Renal pelvis (tissue), 12 donors: ENCODE measurements at places on chromosomes 1 and 21. TPM values are rescaled to one million over a fixed set of nuclear protein-coding genes. Genes with fewer than 3 reads are reported as not detected.

DNA sequence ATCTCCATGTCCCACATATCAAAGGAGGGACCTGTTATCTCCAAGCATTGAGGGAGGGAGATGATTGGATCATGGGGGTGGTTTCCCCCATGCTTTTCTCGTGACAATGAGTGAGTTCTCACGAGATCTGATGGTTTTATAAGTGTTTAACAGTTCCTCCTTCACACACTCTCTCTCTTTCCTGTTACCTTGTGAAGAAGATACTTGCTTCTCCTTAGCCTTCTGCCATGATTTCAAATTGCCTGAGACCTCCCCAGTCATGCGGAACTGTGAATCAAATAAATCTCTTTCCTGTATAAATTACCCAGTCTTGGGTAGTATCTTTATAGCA lies 91.6 kb downstream of the DDAH1 start:
- DNase-seq, result no peak

DNA sequence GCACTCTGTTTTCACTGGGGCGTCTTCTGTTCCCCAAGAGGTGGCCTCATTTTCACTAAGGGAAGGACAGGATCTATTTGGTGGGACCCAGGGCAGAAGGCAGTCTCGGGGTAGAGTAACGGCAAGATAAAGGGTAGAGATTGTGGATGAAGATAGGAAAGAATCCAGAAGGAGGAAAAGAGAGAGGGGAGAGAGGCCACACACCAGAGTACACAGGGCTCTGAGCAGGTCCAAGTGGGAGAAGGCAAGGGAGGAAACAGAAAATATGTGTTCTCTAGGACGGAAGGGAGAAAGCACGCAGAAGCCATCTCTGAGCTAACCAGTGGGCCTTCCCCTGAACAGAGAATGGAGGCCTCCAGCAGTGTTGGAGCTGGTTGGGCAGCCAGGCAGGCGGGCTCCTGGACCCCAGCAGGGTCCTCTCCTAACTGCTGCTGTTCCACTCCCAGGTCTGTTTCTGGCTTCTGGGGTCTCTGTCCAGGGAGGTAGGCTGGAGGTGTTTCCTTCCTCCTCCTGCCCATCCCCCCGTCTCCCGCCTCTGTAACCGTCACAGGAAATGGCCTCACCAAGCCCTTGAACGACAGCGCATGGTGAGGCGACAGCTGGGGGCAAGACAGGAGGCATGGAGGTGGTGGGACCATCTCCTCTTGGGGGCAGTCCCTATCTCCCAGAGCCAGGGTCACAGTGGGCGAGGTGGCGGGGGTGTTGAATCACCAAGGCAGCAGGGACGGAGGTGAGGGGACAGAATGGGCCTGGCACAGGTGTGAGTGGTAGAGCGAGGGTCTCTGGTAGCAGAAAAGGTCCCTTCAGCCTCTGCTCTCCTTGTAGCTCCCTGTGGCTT lies 649 bp downstream of the PTPN7 start:
- no peak for DNase-seq

- no peak for DNase-seq
These were observed 34.9 kb downstream of the PTGFRN start for GRCh38 chr1:116944613-116945012.

DNA sequence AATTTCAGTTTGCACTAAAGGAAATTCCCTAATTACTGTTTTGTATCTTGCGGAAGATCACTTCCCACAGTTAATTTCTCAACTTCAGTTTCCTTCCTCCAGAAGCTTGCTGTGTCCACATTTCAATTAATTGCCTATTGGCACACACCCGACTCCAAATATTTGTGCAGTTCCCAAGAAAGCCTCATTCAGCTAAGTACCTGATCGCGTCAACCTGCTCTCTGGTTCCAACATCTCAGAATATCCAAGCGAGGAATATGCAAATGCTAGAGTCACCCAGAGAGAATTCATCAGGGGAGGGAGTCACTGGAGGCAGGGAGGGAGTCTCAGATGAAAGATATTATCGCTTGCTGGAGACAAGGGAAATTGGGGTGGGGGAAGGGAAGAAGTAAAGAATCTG lies 351.3 kb downstream of the RRAGC start:
- no peak for DNase-seq

DNA sequence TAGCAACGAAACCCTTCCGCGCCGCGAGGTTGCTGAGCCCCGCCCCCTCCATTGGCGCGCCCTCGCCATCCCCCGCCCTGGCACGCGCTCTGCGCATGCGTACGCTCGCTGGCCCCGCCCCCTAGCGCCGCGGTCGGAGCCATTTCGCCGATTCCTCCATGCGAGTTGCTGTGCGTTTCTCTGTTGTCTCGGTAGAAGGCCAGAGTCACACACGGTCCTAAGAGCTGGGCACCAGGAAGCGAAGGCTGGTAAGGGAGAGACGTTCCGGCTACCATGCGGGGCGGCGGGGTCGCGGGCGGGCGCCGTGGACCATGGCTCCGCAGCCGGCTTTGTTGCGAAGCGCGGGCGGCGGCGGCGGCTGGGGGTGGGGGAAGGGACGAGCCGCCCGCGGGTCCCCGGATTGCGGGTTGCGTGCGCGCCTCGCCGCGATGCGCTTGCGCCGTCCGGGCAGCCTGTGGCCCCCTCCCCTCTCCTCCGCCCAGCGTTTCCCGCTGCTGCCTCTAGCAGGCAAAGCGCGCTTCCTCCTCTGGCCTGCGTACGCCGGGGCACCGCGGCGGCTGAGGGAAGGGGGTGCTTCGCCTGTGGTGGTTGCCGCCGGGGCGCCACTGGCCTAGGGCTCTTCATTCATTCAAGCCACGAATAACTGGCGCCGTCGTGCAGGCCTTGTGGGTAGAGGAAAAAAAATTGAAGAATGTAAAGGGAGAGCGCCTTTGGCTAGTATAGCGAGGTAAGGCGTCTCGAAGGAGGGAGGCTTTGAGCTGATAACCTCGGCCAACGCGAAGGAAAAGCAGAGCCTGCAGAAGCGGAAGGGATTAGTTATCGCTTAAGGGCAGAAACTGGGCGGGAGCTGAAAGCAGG lies at the start of gene DHX9:
Gene DHX9 (plus strand): TSS at position 139 of the 858 bp plus-strand sequence. CDS start 3,220 bp downstream, outside the sequence.
- DNase-seq, result peak; percentile 90

GRCh38 chr1:246199086-246199645 lies 307.9 kb downstream of the SMYD3 start:
- DNase-seq, result no peak

DNA sequence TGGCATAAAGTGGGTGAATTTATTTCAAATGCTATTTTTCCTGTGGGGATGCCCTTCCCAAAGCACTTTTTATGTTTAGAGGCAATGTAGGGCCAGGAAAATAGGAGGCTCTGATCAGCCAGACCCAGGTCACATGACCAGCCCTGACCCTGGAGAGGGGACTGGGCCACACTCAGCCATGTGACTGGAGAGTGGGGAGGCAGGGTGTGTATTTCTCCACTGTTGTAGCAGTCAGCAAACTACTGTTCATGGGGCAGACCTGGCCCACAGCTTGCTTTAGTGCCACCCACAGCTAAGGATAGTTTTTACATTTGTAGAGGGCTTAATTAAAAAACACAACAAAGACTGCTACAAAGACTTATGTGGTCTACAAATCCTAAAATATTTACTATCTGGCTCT lies 153.8 kb downstream of the ACTL8 start:
- no peak for DNase-seq

- DNase-seq, result no peak
These were observed 64.1 kb upstream of the LRP8 start for GRCh38 chr1:53391982-53392381.

- no peak for DNase-seq
These were observed 17.8 kb upstream of the SLAMF1 start for GRCh38 chr1:160664573-160665051.

GRCh38 chr1:66290761-66291530 lies 243.0 kb upstream of the SGIP1 start:
- no peak for DNase-seq

GRCh38 chr1:19096036-19096833 lies 113.8 kb downstream of the UBR4 start:
- no peak for DNase-seq

DNA sequence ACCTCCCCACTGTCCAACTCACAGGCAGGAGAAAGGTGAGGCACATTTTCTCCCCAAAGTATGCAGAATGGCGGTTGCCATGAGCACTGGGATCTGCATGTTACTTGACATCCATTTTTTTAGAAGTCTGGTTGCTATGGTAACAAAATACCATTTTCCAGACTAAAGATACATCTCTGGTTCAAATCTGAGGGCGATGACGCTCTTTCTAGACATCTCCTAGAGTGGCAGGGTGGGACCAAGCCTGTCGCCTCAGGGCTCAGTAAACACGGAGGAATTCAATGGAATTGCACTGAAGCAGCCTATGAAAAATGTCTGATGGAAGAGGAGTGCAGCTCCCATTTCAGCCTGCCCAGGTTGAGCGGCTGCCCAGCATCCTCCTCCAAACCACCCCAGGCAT lies 21.5 kb upstream of the FAM43B start:
- DNase-seq, result no peak

GRCh38 chr1:56025942-56026341 lies 553.4 kb downstream of the PLPP3 start:
- no peak for DNase-seq

GRCh38 chr1:15279576-15280230 lies 32.7 kb downstream of the FHAD1 start:
- DNase-seq, result no peak

The SPATA1 gene
- 1.5 TPM for polyA plus RNA-seq

The WNT2B gene
- 4.6 TPM for polyA plus RNA-seq

The OR10K2 gene
- not detected for polyA plus RNA-seq

The ESPN gene
- 21.5 TPM for polyA plus RNA-seq

The OXCT2 gene
- 0.56 TPM for polyA plus RNA-seq

The RGS7 gene
- 4.4 TPM for polyA plus RNA-seq

The POU3F1 gene
- 1.7 TPM for polyA plus RNA-seq

The SEC16B gene
- polyA plus RNA-seq, result 4.0 TPM
